ENCODE measurements at places on chromosomes 7 and 10. TPM values are rescaled to one million over a fixed set of nuclear protein-coding genes. Genes with fewer than 3 reads are reported as not detected.

GRCh38 chr7:13778967-13779366, 210.5 kb downstream of the ETV1 start:
- DNase-seq, result no peak

GRCh38 chr7:79258826-79259225, 194.6 kb downstream of the MAGI2 start:
- no peak for DNase-seq

- no peak for DNase-seq
These were observed 19.0 kb upstream of the SLC26A4 start for GRCh38 chr7:107641676-107642075.

The LHFPL3 gene
- total RNA-seq, result not detected

GRCh38 chr10:101018600-101019439, 12.1 kb downstream of the PDZD7 start:
- peak; percentile 88 for DNase-seq

DNA sequence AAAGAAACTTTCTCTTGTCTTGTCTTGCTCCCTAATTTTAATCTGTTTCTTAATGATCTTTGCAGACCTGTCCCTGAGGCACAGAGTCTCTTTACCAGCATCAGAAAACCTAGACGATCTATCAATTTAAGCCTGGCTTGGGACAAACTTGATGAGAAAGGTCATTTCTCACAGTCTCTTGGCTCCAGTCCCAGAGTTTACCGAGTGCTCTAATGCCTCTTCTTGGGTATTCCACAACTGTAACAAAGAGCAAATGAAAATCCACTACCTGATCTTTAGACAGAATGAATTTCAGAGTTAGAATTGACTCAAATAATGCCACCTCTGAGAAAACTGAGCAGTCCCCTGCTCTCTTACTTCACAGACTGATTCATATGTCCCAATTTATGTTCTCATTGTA, 106.4 kb upstream of the DNAJB12 start:
- DNase-seq, result no peak

GRCh38 chr7:20288036-20288435, 42.7 kb upstream of the ITGB8 start:
- DNase-seq, result no peak

DNA sequence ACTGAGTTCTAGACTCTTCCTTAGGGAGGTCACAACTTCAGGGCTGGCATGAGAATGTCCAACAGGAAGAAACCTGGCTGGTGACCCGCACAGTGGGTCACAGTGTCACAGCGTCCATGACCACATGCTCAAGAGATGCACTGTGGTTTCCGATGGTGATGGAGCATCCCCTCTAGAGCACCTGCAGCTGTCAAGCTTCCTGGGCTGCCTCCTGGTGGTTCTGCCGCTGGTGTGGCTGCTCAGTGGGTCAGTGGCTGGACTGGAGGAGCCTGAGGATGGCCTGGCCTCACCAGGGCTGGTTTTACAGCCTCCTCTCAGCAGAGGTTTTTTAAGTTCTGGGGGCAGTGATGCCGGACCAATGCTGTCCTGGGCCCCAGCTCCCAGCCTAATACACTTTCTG, 149.3 kb downstream of the SH3PXD2A start:
- DNase-seq, result no peak

DNA sequence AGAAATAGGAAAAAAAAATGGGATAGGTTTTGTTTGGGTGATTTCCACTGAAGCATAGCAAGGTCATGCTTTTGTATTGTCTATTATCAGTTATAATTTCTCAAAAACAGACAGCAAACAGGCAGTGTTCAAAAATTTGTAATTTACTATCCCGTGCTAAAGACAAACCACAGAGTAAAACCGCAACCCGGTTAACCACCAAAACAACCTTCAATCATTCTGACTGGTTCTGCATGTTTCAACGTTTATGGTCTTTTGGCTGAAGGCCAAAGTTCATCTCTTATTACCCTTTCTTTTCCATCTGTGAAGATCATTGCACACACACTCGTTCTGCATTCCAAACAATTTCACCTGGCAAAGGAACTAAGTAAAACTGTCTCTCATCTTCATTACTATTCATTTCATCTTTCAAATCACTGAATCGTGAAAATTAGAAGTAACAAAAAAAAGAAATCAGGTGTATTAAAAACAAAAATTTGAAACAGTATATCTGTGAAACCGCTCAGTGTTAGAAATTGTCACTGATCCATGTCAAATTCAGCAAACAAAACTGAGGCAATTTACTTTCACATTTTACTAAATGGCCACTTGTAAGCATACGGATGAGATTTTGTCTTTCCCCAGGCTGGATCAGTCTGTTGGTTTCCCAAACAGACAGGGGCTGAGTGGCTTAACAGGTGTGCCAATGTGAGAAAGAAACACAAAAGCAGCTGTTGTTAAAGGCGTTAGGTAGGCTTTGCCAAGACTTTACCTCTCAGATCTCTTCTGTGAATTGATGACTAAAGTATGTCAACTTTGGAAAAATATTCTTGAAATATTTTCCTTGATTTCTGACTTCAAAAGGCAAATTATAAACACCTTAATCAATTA, 539.6 kb downstream of the CNTNAP2 start:
- no peak for DNase-seq

DNA sequence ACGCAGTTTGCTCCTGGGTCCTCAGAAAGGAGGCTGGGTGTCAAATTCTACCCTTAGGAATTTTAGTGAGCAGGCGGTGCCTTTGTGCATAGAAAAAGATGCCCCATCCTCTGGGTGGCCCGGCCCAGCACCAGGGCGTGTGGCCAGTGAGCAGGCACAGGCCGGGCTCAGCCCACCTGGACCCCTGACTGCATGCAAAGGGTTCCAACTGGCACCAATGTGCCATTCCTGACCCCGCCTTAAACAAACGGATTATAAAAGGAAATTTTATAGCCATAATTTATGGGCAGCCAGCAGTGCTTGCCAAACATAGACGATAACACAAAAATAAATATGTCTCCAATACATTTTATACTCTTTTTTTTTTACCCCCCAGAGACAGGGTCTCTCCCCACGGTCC, 40.1 kb upstream of the GNA12 start:
- no peak for DNase-seq

The ZNF727 gene
- not detected for total RNA-seq

The HYAL4 gene
- not detected for total RNA-seq

The TRPV5 gene
- not detected for total RNA-seq
